ENCODE measurements at places on chromosomes 11 and 22.

- no peak for DNase-seq
Observed at GRCh38 chr22:24982301-24983056, 30.0 kb downstream of the KIAA1671 start.

- no peak for DNase-seq
Observed at GRCh38 chr11:18452927-18453326, 2.7 kb upstream of the LDHAL6A start.

DNA sequence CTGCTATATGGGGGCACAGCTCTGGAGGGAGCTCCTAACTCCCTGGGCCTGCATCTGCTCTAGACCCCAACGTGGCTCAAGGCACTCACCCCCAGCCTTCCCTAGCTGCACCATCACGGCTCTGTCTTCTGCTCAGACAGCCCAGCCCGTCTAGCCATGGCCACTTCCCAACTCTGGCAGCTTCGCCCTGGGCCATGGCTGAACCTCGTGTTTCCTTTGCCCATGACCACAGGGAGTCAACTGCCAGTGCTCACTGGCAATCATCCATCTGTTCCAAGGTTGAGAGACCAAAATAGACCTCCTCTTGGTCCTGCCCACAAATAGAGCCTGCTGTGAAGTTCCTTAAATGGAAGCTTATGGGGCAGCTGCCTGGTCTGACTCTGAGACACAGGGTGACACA, 5.4 kb downstream of the LMO1 start:
- DNase-seq = no peak

DNA sequence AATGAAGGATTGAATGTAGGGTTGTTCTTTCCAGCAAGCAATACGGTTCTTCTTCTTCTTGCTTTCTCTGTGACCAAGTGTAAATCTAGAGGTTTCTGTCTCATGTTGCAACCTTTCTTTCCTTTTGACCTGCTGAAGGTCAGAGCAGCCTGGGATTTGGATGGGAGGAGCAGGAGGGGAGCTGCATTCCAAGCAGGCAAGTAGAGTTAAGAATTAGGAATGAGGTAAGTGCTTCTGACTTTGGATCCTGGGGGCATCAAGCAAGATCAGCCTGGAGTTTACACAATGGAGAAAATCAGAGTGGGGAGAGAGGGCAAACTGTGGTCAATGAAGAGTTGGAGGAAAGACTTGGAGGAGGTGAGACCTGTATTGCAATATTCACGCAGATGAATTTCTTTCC, 225.6 kb upstream of the ZBED5 start:
- DNase-seq = no peak

DNA sequence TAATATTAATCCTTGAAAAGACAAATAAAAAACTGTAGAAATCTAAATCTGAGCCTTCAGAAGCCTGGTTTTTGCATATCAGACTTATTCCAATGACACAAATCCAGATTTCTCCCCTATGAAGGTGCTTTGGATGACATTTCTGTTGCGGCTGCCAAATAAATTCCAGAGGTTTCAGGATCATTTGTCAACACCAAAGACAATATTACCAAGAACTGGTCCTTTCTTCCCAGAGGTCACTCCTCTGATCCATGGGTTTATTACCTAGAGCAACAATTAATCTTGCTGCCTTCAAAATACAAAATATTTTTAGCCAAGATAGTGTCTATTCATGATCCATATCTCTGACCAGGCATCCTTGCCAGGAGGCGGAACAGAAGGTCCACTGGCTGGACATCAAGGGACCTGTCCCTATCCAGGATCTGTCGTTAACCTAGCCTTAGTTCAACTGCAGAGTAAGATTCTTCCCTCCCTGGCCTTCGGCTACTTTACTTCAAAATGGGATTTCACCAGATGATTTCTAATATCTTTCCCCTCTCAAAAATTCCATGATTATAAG, 4.9 kb downstream of the CADM1 start:
- no peak for DNase-seq
